Right kidney (tissue), 9 donors: ENCODE measurements at places on chromosomes 1 and 21.

DNA sequence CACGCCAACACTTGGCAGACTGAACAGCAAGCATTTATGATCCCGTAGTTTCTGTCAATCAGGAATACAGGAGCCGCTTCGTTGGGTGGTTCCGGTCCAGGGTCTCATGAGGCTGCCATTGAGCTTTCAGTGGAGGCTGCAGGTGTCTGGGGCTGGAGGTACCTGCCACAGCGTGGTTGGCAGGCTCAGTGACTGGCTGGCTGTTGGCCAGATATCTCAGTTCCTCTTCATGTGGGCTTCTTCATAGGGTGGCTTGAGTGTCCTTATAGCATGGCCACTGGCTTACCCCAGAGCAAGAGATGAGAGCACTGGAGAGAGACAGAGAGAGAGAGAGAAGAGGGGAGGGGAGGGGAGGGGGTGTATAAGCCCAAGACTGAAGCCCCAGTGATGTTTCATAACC is 29.3 kb downstream of the PIK3CD start:
- no peak for DNase-seq

DNA sequence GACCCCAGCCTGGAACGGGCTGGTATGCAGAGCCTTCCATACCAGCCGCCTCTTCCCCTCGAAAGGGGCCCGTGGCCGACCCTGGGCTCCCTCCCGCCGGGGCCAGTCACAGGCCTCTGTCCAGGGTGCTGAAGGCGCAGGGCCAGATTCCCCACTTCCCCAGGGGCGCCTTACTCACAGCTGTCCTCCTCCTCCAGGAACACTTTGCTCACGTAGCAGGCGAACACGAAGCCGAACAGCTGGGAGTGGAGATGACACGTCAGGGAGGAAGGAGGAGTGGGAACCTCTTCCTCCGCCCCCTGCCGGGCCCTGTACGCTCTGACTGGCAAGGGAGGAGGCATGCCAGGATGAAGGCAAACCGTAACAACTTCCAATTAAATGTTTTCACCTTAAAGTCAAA is 57.3 kb downstream of the NKAIN1 start:
- DNase-seq: peak; percentile 77

- no peak for DNase-seq
Measured at GRCh38 chr1:90821152-90821787, 104.2 kb upstream of the BARHL2 start.

GRCh38 chr1:45412899-45413298 is 72.7 kb upstream of the MUTYH start:
- DNase-seq: no peak
